Stimulated activated CD8-positive, alpha-beta memory T cell treated with anti-CD3 and anti-CD28 coated beads, Interleukin-12 subunit alpha, Interleukin-12 subunit beta, amount 100 ng/mL, for 4 hours (primary cell): ENCODE measurements at places on chromosomes 3 and 15.

- peak; percentile 30 for DNase-seq
Observed at GRCh38 chr3:194688200-194688740, 2.6 kb downstream of the FAM43A start.

GRCh38 chr15:63604281-63604680 is 7.1 kb downstream of the FBXL22 start:
- DNase-seq, result no peak

DNA sequence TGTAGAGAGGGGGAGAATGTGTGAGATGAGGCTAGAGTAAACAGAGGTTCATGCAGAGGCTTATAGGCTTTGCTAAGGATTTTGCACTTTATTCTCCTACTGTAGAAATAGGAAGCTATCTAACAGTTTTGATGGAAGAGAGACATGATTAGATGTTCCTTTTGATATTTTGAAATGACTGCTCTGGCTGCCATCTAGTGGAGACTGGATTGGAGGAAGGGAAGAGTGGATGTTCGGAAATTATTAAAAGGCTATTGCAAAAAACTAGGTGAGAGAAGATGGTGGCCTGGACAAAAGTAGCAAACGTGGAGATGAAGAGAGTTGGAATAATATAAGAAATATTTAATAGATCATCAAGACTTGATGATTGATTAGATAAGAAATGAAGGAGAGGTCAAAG is 42.2 kb downstream of the SYN2 start:
- DNase-seq, result no peak

- no peak for DNase-seq
Observed at GRCh38 chr15:98077186-98077585, 116.7 kb downstream of the ARRDC4 start.

- DNase-seq, result no peak
Observed at GRCh38 chr3:113668015-113668414, 28.4 kb downstream of the USF3 start.

- DNase-seq, result peak; percentile 11
Observed at GRCh38 chr3:197456261-197457091, 99.3 kb downstream of the BDH1 start.

DNA sequence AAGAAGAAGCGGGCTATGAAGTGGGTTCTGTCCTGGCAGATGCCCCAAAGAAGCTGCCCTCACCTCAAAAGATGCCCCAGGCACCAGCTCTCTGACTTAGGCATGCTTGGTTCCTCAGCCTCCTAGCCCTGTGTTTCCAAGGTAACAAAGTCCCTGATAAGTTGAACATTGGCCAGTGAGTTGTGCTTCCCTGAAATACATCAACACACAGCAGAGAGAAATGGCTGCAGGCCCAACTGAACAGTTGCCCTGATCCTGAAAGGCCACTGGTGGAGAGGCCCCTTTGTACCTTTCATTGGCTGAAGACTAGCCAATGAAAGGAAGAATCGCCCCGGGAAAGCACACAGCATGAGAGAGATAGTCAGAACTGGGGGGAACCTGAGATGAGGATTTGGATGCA is 169.9 kb upstream of the CTNNB1 start:
- no peak for DNase-seq

DNA sequence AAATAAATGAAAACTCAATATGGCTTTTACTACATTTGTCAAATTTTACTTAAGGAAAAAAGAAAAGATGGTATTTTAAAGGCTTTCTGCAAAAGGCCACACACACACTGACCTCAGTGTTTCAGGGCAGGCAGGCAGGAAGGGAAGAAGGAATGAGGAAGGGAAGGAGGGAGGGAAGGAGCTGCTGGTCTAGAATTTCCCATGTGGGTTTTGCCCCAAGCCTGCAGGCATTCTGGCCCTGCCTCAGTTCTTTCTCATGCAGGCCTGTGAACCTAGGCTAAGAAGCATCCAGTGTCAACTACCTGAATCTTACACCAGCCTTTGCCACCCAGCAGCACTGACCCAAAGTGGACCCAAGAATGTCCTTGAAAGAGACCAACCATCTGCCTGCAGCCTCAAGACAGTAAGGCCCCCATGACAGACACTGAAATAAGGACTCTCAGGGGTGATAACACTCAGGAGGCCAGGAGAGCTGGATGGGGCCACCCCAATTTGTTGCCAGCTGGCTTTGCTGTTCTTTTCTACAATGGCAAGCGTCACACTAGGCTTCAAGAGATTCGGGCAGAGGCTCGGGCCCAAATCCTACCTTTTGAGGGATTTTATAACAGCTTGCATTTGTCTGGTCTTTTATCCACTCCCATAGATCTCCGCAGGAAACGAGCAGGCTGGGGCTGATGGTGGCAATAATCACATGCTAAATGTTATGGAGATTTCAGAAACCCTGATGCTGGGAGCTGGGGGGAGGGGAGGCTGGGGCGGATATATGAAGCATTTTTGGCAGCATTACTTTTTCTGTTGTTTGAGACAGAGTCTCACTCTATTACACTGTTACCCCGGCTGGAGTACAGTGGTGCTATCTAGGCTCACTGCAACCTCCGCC is 51.4 kb downstream of the XXYLT1 start:
- no peak for DNase-seq

DNA sequence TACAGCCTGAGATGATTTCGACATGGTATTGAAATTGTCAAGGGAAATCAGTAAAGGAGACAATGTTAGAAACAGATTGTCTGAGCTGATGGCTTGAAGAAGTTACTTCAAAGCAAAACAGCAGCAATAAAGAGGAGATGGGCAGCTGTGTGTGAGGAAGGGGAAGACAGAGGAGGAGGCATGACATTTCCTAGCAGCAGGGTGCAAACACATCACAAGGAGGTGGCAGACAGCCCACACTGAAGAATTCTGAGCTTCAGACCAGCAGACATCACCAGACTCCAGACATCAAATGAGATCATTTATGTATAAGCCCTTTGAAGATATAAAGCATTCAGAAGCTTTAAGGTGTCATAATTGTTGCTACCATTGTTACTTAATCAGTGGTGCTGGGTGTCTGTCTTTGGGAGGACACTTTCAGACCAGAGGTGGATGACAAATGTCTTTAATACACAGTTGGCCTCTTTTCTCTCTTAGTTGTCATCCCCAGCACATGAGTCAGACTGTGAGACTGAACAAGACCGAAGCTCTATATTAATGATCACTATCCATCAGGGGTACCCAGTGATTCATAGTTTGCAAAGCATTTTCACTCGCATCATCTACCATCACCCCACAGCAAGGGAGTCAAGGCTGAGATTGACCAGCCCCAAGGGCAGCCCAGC is 203.9 kb downstream of the MINAR1 start:
- DNase-seq, result no peak

GRCh38 chr15:91224755-91225380 is 124.8 kb downstream of the SV2B start:
- DNase-seq, result no peak

DNA sequence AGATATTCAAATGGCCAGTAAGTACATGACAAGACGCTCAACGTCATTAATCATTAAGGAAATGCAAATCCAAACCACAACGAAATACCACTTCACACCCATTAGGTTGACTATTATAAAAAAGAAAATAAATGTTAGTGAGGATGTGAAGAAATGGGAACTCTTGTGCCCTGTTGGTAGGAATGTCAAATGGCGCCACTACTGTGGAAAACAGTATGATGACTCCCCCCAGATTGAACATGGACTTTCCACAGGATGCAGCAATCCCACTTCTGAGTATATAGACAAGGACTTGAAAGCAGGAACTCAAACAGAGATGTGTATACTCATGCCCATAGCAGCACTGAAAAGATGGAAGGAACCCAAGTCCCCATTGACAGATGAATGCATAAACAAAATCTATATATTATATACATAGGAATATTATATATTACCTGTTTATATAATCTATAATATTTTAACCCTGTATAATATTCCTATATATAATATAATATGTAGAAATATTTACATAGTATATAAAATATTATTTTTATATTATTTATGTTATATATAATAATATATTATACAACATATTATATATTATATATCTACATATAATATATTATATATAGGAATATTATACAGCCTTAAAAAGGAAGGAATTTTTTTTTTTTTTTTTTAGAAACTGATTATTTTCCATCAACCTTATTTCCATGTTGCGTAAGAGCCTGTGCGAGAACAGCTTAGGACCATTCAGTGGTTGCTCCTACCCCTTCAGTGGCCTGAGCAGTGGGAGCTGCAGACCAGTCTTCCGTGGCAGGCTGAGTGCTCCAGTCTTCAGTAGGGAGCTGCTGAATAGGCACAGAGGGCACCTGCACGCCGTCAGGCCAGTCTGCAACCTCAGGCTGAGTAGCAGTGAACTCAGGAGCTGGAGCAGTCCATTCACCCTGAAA is 17.6 kb upstream of the PIGZ start:
- no peak for DNase-seq

DNA sequence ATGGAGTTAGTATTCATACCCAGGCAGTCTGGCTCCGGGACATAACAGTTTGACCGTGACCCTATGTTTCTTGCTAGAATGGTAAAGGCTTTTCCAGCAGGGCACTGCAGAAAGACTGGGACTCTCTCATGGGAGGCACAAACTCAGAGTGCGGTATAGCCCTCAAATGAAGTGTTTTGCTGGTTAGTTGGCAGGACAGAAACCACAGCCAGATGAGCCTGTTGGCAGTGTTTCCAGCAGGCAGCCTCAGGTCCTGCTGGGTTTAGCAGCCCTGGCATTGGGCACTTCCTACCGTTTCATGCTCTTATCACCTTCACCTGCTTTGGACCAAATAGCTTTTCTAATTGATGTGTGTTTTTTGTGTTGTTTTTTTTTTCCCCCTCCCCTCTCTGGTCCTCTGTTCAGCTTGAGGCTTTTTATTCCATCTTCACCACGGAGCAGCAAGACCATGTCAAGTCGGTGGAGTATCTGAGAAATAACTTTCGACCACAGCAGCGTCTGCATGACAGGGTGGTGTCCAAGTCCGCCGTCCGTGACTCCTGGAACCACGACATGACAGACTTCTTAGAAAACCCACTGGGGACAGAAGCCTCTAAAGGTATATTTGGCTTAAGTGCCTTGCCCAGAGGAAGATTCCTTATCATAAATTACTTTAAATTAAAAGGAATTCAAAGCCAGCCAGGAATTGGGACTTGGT is 205.6 kb downstream of the FEZF2 start:
- DNase-seq, result no peak

- DNase-seq, result no peak
Observed at GRCh38 chr3:145807990-145808389, 353.0 kb downstream of the PLOD2 start.

- DNase-seq, result no peak
Observed at GRCh38 chr15:43194795-43195194, 9.6 kb downstream of the CCNDBP1 start.

DNA sequence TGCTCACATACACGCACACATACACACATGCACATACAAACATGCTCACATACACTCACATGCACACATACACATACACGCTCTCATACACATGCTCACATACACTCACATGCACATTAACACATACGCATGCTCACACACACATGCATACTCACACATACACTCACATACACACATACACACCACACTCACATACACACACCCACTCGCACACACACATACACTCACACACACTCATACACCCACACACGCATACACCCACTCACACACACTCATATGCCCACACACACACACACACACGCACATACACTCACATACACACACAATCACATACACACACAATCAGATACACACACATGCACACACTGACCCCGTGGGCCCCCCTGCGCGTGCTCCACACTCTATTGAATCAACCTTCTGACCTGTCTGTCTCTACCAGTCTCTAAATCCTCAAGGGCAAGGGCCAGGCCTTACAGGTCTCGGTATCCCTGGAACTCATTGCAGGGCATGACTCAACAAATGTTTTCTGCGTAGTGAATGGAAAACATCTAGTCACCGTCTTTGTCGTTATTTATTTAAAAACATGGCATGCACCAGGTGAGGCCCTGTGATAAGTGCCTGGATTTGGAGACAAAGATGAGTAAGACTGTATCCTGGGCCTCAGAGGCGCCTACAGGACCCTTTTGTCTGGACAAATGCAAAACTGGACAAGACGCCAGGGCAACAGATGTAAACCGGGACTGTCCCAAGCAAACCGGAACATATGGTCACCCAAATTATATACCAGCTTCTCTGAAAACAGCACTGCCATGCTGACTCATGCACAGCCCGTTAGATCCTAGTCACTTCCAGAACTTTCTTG is 41.8 kb downstream of the GRK7 start:
- no peak for DNase-seq

DNA sequence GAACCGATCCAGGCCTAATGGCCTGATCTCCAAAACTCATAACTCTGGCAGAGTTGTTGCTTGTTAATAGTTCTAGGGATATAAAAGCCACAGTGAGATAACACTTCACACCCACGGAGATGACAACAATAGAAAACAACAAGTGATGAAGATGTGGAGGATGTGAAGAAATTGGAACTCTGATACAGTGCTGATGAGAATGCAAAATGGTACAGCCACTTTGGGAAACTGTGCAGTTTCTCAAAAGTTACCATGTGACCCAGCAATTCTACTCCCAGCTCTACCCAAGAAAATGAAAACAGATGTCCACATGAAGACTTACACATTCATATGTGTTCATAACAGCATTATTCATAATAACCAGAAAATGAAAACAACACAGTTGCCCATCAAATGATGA is 3.8 kb downstream of the CMTM7 start:
- DNase-seq, result no peak

DNA sequence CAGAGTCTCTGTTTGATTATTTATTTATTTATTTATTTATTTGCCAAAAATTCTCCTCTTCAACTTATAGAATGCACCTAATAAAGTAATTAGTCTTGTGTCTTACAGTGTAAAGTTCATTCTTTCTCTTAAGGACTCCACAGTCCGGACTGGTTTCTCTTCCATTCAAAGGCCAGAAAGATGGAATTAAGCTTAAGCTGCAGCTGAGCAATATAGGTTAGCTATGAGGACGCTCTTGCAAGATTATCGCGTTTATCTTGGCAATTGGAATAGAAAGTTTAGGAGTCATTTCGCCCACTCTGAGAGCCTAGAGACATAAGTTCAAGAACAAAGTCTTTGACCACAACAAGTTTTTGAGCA is 15.0 kb downstream of the TAGLN3 start:
- DNase-seq, result no peak

DNA sequence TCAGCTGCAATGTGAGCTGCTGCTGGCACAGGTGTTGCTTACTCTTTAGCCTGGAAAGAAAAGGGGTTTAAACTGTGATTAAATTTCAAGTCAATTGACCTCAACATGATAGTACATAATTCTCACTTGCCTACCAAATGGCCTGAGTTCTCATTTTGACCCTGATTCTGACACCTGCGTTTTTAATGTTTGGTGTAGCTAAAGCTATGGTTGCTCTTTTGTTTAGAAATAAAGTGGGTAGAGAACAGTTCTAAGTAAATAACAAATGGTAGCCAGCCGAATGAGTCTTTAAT is 100.8 kb upstream of the SOX2 start:
- no peak for DNase-seq

DNA sequence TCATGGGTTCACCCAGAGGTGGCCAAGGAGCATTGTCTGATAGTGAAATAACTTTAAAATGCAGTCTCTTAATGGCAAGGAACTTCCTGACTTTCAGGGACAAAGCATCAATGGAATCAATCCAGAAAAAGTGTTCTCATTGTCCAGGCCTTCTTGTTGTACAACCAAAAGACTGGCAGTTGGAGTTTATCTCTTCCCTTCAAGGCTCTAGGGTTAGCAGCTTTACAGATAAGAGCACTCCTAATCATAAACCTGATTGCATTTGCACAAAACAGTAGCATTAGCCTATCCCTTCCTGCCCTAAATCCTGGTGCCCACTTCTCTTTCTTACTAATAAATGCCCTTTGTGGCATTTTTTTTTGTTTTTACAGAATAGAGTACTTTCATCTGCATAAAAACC is 43.3 kb upstream of the VIPR1 start:
- DNase-seq, result no peak

- no peak for DNase-seq
Observed at GRCh38 chr15:39924437-39924836, 4.4 kb upstream of the GPR176 start.
